ENCODE measurements at places on chromosomes 3 and 15.

GRCh38 chr15:62832231-62832630 is 210.3 kb upstream of the TPM1 start:
- no peak for DNase-seq

- DNase-seq = no peak
Observed at GRCh38 chr3:4838621-4839022, 140.6 kb upstream of the BHLHE40 start.

DNA sequence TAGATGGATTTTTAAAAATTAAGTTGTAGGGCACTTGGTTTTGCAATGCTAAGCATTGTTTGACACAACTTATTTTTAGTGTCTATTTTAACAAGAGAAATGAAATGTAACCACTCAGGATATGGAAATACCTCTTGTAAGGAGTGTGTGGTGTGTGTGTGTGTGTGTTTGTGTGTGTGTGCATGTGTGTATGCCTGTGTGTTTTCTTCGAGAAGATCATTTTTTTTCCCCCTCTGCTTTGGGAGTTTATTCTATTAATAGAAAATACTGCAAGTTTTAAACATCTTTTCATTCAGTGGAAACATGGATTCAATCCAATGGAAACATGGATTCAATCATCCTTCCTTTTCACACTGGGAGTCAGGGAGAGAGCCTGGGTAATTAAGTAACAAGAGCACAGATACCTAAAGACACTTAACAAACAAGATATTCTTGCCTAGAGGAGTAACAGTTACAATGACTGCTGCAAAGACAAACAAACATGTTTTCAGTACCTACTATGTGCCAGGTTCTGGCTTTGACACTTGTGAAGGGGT is 567.2 kb upstream of the TBL1XR1 start:
- no peak for DNase-seq

GRCh38 chr3:53819163-53819868 is 26.9 kb downstream of the CHDH start:
- DNase-seq = no peak

DNA sequence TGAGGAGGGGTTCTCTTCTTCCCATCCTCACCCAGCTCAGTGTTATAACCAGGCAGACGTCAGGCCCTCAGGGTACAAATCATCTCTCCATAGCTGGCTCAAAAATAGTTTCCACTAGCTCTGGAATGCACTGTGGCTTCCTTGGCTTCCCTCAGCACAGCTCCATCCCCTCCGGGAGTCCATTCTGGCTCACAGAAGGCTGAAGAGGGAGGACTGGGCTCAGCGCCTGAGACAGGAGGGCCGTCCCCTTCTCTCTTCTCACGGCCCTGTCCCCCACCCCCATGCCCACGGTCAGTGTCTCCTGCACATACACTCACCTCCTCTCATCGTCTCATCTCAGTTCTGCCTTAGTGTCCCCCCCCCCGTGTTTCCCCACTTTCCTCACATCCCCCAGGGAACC is 50.1 kb downstream of the UMPS start:
- DNase-seq = no peak

DNA sequence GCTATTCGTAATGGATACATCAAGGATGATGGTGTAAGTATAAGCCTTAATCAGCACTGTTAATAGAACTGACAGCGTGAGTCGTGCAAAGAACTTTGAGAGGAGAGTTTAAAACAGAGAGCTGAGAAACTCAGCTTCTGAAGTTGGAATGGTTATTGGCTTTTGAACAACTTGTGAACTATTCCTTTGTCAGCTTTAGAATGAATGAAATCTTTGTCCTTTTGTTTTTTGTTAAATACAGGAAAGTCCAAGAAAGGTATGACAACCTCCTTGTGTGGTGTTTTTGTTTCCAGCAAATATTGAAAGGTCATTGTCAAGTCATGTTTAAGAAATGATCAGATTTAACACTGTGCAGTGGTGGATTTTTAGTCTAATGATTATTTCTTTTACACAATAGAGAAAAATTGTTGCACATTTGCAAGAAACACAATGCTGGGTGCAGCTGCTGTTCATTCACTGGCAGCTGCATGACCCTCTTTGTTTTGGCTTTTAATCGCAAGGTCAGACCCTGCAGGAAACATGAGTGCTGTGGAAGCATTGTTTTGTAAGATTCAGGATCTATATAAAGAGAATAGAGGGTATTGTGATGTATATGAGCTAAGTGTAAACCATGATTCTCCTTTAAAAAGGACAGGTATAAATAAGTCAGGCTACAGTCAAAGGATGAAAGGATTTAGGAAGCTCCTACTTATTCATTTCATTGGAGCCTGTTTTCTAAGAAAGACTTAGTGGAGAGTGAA is 21.7 kb upstream of the ABHD10 start:
- DNase-seq = no peak

DNA sequence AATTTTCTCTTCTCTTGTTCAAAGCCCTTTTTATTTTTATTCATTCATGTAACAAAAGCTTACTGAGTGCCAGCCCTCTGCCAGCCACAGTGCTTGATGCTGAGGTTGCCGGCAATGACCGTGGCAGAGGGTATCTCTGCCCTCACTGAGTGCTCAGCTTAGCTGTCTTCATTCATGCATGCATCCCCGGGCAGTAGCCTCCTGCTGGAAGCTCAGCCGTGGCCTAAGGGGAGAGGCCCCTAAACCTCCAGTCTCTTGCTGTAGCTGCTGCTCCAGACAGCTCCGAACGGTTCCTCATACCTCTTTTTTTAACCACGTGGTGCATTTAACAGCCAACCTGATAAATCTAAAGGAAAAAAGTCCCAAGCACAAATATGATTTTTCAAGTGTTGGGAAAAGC is 34.6 kb upstream of the CCDC66 start:
- no peak for DNase-seq

DNA sequence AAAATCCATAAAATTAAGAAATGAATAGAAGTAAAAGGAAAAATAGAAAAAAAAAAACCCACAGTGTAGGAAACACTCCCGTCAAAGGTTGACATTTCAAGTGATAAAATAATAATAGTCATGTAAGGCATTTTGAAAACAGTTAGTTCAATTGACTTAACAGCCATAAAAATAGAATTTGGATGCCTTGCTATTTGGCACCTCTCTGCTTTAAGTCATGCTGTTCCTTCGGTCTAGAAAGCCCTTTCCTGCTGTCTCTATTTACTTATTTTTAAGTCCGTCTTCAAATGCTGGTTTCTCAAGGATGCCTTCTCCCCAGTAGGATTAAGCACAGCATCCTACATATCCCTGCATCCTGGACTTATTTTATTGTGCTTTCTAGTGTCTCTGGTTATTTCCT is 22.3 kb upstream of the RETNLB start:
- DNase-seq = no peak

DNA sequence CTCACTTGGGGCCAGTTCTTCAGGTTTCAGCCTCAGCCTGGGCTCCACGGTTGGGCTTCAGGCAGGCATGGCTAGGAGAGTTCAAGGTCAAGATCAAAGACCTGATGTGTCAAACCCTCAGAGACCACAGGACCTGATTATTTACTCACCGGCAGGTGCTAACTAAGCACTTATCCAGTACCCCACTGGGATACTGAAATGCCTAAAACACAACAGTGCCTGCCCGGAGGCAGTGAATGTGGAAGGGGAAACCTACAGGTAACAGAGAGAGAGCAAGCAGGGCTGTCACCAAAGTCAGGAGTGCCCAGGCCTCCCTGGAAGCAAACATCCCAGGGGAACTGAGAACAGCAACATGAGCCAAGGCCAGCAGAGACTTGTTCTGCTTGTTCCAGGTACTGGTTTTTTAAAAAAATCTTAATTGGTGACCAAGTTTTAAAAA is 6.7 kb downstream of the IDH2 start:
- no peak for DNase-seq

DNA sequence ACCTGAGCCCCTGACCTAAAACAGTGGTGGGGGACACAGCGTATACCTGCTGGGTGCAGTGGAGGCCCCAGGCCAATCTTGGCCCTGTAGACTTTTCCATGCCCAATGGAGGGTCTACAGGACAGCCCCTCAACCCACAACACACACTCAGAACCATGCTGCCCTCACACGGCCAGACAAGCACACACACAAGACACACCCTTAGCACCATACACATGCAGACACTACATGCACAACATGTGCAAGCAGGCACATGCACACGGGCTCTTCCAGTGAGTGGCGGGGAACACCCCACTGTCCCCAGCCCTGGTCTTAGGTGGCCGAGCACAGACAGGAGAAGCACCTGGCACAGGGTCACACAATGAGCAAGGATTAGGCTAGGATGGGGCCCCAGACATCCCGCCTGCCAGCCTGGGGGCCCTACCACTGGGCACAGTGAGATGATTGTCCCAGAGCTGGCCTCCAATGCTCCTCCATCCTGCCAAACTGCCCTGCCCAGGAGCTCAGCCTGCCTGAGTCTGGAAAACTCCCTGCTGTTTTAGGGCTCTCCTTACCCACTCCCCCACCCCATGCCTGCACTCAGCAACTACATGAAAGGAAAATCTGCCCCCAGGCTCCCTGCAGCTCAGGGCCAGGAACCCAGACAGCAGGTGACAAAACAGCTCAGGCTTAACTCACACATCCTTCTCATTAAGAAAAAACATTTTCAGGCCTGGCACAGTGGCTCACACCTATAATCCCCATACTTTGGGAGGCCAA is 15.8 kb downstream of the IQSEC1 start:
- DNase-seq = no peak

DNA sequence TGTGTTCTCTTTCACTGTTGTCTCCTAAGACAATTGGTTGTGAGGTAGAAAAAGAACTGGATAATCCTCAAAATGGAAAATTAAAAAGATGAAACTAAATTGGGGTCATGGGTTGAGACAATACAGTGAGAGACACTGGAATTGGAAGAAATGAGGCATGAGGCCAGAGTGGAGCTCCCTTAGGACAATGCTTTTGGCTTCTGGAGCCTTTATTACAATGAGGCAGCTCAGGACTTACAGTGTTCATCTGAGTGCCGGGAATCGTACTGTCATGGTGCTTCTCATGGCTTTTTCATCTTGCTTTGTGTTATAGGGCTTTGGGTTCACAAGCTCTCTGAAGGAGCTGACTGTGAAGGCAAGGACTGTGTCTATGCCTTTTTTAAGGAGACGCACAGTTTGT is 293.5 kb downstream of the SOX2 start:
- no peak for DNase-seq

DNA sequence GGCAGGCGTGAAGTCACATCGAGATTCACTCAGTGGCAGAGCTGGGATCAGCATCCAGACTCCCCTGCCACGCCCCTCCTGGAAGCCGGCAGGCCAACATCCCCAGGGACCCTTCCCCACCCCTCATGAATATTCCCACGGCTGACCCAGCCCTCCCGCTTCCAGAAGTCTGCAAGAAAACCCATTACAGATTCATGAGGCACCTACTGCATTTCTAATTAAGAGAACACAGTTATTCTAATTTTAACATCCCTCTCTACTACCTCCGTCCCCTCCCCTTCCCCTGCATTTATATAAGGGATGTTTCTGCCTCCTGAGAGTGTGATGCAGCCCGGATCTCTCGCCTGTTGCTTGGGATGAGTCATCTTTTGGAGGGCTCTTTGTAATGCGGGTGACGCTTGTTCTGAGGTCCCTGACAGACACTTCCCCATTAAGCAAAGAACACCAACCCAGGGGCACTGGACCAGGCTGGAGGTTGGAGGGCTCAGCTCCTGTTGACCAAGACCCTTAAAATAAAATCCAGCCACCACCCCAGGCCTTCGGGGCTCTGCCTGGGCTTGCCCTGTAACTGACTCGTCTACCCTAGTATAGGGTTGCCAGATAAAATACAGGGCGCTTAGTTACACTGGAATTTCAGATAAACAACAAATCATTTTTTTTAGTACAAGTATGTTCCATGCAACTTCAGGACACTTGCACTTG is 118.7 kb downstream of the NUP210 start:
- DNase-seq = no peak

DNA sequence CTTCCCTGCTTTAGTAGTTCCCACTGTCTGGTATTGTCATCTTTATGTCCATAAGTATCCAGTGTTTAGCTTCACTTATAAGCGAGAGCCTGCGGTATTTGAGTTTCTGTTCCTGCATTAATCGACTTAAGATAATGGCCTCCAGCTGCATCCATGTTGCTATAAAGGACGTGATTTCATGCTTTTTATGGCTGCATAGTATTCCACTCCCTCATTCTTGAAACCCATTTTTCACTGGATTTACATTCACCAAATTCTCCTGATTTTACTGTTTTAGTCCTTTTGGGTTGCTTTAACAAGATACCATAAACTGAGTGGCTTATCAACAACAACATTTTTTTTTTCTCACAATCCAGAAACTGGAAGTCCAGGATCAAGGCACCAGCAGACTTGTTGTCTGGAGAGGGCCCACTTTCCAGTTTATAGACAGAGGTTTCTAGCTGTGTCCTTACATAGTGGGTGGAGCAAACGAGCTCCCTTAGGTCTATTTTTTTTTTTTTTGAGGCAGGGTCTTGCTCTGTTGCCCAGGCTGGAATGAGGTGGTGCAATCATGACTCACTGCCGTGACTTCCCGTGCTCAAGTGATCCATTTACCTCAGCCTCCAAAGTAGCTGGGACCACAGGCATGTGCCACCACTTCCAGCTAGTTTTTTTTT is 6.1 kb upstream of the TICRR start:
- no peak for DNase-seq

DNA sequence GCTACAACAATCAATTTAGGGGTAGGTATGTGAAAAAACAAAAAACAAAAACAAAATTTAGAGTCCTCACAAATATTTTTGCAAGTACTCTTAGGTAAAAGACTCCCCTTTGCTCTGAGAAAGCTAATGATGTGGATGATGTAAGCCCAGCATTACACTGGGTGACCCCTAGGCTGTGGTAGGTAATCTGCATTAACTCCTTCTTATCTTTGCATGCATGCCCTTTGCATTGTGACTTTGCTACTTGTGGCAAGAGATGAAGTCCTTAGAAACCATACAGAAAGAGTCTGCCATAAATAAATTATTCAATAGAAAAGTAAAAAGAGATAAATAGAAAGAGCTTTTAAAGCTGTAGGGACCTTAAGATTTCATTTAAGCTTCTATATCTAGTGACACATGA is 159.7 kb upstream of the MBNL1 start:
- no peak for DNase-seq

DNA sequence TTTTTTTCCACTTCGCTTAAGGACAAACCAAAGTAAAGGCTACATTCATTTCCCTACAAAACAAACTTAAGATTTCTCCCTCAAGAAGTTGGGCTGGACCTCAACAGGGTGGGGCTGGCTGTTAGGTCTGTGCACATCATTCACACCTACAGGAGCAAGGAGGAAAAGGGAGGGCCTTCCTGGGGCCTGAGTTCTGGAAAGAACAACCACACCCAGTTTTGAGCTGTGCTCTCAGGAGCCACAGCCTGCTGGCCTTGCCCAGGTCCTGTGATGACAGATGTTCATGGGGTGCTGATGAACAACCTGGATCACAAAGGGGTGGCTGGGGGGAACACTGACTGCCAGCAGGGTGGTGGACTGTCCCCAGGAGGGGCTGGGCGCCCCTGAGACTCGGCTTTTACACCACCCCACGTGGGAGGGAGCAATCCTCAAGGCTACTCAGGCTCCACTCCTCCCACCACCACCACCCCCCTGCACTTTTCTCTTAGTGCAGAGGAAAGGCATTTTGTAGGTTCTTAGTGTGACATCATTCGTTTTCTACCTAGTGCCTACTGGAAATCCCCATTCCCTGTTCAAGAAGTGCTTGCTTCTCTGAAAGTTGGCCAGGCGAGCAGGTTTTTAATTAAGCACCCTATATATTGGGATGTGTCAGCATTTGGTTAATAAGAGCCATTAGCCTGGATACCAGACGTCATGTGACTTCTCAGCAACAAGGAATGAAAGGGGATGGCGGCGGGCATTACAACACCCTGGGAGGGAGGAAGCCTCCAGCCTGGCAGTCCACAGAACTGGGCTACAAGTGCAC is 35.7 kb downstream of the CCNB2 start:
- DNase-seq = no peak
